ENCODE measurements at places on chromosomes 6 and 20.
A peak's percentile ranks its signal among the peaks of the same experiment; 100 is the strongest.

GRCh38 chr6:56023829-56024228 lies 148.4 kb upstream of the BMP5 start:
- no peak for DNase-seq

DNA sequence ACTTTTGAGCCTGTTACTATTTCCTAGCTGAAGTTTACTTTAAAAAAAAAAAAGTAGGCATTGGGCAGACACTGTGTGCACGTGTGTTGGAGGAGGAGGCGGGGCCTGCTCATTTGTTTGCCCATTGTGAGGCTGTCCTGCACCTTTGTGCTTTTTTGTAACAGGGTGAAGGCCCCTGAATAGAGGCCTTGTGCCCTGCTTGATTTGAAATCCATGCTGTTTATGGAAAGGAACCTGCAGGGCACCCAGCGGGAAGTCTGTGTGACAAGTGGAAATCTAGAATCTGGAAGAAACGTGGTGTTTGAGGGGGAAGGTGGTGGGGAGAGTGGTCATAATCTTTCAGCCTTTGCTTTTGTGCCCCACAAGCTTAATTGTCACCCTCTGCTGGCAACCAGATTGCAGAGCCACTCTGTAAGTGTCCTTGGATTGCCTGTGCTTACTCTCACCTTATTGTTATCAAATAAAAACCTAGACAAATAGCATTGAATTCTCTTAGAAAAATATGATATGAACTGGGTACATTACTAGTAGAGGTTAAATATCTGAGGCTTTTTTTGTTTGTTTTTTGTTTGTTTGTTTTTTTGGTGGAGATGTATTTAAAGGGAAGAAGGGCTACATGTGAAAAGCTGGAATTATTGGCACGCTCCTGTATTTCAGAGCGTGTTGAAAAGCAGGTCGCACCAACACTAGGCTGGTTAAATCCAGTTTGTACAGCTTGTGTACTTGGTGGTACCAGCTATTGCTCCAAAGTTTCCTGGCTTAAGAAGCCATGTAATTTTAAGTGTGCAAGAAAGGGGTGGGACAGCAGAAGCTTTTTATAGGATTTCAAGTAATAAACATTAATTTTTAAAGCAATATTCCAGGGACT lies 156.3 kb downstream of the ARID1B start:
- DNase-seq: peak; percentile 73

- DNase-seq: no peak
Observed at GRCh38 chr6:11381801-11382513, 149.5 kb upstream of the NEDD9 start.

- no peak for DNase-seq
Observed at GRCh38 chr6:34459899-34460593, 5.8 kb upstream of the PACSIN1 start.

DNA sequence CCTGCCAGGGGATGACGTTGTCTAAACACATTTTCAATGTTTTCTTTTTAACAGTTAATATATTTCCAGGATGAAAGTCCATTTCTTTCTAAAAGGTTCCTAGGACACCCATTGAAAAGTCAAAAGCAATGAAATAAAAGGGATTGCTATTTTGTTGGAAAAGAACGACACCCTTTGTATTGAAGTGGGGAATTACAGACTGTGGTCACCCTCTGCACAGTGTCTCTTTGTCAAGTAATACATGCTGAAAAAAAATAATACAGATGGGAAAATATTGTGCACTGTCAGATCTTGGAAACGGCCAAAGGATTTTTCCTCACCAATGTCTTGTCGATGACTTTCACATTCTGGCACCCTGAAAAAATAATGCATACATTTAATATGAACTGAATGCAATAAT lies 56.9 kb downstream of the HAO1 start:
- DNase-seq: no peak

DNA sequence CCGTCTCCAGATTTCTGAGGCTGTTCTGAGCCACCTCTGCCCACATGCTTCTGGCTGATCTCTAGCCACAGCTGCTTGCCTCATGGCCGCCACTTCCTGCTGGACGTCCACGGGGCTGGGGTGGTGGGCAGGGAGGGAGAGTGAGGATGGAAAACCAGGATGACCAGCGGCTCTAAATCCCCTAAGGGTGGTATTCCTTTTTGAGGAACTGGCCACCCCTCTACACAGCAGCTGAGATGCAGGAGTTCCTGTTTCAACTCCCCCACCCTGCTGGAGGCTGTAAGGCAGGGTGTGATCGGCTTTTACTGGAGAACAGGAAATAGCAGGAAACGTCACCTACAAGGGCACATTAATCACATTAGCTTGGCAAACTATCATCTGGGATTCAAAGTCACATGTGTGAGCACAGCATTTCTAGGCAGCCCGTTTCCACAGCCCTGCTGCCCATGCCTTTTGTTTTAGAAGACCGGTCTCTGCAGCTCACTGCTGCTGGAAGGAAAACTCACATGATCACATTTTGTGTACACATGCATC lies 181.6 kb upstream of the ECI2 start:
- DNase-seq: no peak

GRCh38 chr6:30748851-30749540 lies 4.6 kb upstream of the IER3 start:
- DNase-seq: no peak

DNA sequence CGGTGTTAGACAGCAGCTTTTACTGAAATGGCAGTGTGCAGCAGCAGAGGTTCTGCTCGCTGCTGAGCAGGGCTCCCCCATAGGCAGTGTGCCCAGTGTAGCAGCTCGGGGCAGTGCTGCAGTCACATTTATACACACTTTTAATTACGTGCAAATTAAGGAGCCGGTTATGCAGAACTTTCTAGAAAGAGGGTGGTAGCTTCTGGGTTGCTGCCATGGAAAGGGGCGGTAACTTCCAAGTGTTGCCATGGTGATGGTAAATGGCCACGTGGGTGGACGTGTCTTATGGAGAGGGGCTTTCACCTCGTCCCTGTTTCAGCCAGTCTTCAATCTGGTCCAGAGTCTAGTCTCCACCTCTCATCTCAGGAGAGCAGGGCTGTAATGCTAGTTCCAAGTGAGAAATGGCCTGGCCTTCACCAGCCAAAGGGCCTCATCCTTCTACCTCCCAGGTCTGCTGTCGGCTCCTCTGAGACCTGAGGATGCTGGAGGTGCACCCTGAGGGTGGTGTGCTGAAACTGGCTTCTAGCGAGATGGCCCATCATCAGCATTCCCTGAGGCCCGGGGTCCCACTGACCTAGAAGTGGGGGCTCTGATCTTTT lies 180.5 kb upstream of the PMEPA1 start:
- DNase-seq: no peak

DNA sequence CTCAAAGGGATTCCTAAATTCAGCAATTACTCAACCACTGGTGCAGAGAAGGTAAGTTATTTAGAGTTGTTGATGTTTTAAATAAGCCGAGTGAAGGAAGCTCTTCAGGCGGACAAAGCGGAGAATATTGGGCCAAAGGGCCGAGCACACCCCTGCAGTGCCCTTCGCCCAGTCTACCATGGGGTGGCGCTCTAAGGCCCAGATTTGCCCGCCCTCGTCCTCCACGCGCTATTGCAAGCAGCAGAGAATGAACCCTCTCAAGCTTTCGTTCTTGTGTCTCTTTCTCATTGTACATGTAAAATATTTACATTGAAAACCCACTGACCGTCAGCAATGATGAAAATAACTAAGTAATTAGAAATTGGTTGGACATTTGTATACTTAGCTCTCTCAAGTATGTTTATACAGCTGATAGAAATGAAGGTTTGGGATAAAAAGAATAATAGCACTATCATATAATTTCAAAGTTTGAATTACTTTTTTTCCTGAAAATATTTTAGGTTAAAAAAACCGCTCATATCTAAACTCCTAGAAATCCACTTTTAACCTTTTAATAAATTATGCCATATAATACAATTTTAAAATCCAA lies 195.0 kb upstream of the CEP162 start:
- DNase-seq: no peak

DNA sequence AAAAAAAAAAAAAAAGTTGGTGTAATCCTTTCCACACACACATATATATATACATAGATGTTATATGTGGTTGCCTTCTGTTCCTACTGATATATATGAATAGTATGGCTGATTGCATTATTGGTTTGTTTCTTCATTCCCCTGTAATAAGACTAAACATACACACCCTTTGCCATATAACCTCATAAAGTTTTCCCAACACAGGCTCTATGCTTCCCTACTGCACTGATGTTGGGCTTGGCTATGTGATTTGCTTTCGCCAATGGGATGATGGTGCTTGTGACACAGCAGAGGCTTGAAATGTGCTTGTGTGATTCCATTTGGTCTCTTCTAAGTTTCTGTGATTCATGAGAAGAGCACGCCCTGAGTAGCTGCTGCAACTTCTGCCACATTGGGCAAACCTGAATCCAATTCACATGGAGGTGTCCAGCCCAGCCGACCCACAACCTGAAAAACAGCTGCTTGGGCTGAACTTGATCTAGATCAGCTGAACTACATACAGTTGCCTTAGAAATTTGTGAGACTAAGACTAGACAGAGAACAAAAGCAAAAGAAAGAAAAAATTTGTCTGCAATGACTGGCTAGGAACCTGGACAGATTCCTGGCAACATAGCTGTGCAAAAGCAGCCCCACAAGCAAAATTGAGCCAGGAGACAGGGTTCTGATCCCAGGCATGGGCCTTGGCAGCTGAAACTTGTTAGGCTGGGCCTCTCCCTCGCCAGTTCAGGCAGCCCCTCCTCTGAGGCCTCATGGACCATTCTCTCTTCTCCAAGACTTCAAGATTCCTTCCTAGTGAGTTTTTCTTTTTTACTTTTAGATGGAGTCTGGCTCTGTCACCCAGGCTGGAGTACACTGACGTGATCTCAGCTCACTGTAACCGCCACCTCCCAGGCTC lies 13.4 kb upstream of the TBC1D20 start:
- DNase-seq: no peak

GRCh38 chr20:9294041-9294440 lies 220.3 kb upstream of the LAMP5 start:
- no peak for DNase-seq

- no peak for DNase-seq
Observed at GRCh38 chr6:167568407-167569024, 243.6 kb downstream of the TTLL2 start.

DNA sequence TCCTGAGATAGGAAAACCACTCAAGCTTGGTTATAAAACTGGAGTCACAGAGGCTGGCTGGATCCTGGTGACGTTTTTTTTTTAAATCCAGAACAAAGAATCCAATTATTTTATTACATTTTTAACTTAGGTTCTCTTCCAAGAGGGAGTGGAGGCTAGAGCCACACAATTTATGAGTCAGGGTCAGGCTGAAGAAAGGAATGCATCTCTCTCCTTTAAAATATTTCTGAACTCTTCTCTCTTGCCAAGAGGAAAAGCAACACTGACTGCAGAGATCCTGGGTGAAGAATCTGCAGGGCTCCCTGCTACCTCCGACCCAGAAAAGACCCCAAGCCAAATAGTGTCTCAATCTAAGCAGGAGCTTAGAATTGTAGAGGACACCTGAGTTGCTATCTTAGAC lies 88.5 kb upstream of the SSTR4 start:
- no peak for DNase-seq

DNA sequence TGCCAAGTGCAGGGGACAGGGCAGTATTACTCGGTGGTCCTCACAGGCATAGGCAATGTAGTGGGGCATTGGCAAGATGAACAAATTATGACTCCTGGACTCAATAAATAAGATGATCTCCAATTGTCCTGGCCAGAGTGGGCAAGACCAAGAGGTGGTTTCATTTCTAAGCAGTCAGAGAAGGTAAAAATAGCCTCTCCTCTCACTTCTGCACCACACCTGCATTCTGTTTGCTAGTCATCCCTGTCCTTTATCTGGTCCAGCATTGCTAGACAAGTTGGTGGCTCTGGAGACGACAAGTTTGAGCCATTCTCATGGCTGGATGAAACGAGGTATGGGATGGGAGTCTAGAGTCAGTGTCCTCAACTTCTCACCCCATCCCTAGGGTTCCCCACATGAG lies 83.0 kb downstream of the BANF2 start:
- DNase-seq: no peak

DNA sequence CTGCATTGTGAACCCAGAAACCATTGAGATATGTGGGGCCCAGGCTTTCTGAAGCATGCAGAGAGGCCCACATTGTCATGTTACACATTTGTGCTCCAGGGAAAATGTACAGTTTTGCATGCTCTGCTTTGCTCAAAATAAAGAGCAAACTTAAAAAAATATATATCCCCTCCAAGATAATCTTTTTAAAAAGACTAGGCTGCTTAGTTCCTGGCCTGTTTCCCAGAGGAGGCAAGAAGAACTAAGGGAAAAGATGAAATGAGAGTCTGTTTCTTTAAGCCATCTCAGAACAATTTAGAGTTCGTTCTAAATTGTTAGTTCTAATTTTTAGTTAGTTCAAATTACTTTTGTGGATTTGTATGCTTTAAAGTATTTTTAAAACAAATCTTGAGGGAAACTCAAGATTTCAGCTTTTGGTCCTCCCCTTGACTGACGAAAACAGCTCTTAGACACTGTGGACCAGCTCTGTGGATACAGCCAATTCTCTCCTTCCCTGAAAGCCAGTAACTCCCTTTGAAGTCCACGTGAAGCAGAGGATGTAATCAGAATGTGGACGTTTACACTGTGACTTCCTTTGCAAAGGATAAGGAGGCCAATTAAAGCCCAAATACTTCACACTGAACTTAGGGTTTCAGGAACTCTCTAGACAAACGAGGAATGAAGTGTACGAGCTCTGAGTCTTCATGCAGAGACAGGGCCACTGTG lies 84.7 kb downstream of the CD164 start:
- no peak for DNase-seq

DNA sequence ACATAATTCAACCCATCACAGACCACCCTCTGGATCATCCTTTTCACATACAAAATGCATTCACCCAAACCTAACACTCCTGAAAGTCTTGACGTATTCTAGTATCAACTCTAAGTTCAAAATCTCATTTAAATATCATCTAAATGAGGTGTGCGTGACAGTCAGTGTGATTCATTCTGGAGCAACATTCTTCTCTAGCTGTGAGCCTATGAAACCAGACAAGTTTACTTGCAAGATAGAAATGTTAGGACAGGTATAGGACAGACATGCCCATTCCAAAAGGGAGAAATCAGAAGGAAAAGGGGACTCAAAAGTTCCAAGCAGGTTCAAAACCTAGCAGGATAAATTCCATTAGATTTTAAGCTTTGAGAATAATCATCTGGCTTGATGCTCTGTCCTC lies 329.7 kb downstream of the CD83 start:
- DNase-seq: no peak

GRCh38 chr20:5270603-5271002 lies 46.2 kb downstream of the PROKR2 start:
- DNase-seq: no peak
